Fibroblast of villous mesenchyme (primary cell): ENCODE measurements at places on chromosomes 5 and 9. TPM values are rescaled to one million over a fixed set of nuclear protein-coding genes. Genes with fewer than 3 reads are reported as not detected.
A peak's percentile ranks its signal among the peaks of the same experiment; 100 is the strongest.

GCNT4 gene
- 10.6 and 46.2 TPM in 2 replicates for total RNA-seq

STPG3 gene
- total RNA-seq = not detected in 2 replicates

SLC2A8 gene
- 8.2 and 9.3 TPM in 2 replicates for total RNA-seq

FIBCD1 gene
- total RNA-seq = 4.3 and 19.3 TPM in 2 replicates

FBN2 gene
- total RNA-seq = 81.6 and 137 TPM in 2 replicates

TMEM161B gene
- total RNA-seq = 14.2 and 18.1 TPM in 2 replicates

FBLL1 gene
- 0.32 and 0.43 TPM in 2 replicates for total RNA-seq

SLC25A2 gene
- total RNA-seq = under 0.01 and 0.64 TPM in 2 replicates

- DNase-seq = no peak
Observed at GRCh38 chr9:99634186-99634585, 187.5 kb upstream of the NR4A3 start.

- DNase-seq = peak; percentile 24
Observed at GRCh38 chr9:136249877-136250559, 4.4 kb upstream of the QSOX2 start.

DNA sequence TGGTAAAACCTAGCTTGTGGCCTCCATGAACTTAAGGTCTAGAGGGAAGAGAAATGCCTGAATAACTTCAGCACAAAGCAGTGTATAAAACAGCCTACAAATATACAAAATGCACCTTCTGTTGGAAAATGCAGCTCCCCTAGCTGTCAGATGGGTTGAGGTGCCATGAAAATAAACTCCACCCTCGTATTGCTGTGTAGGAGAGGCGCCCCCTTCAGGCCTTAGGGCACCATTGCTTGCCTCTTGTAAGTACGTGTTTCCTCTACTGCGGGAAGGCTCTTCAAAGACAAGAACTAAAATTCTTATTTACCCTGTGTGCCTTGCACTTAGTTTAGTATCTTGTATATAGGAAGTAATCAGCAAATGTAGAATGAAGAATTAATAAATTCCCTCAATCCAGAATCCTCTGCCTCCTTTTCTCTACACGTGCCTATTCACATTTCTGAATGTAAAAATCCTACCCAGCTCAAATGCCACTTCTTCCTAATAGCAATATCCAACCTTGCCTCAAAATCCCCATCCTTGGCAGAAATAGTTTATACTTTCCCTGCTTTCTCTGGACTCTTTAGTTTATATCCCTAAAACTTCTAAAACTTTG, 393.7 kb upstream of the PDE4D start:
- DNase-seq = peak; percentile 57

DNA sequence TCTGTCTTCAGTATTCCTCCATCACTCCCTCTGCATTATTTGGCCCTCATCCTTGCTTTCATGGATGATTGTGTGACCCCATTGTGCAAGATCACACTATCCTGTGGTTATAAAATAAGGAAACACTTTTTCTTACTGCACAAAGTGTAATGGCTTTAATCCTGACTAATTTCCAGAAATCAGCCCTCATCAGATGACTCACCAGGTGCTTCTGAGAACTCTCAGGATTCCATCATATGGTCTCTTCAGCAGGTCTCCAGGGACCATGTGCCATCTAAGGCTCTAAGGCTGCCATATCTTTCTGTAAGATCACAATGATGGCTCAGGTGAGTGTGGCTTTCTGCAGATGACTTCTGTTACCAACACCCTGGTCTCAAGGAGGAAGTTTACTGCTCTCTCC, 27.3 kb upstream of the FER start:
- no peak for DNase-seq

DNA sequence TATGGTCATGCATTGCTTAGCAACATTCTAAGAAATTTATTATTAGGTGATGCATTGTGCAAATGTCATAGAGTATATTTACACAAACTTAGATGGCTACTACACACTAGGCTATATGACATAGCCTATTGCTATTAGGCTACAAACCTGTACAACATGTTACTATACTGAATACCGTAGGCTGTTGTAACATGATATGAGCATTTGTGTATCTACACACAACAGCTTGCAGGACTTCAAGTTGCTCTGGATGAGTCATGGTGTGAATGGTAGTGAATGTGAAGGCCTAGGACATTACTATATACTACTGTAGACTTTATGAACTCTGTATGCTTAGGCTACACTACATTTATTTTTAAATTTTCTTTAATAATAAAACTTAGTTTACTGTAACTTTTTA, 107.2 kb upstream of the MAMDC2 start:
- peak; percentile 27 for DNase-seq

GRCh38 chr5:134072471-134073210, 41.8 kb upstream of the TCF7 start:
- DNase-seq = no peak

DNA sequence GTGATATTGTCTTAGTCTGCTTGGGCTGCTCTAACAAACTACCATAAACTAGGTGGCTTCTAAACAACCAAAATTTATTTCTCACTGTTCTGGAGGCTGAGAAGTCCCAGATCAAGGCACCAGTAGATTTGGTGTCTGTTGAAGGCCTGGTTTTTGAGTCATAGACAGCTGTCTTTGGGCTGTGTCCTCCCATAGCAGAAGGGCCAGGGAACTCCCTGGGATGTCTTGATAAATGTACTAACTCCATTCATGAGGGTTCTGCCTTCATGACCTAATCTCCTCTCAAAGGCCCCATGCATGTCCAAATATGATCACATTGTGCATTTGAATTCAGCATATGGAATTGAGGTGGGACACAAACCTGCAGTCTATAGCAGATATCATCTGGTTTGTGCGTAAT, 121.2 kb downstream of the CHSY3 start:
- no peak for DNase-seq

- no peak for DNase-seq
Observed at GRCh38 chr9:22829236-22829635, 382.6 kb downstream of the DMRTA1 start.

DNA sequence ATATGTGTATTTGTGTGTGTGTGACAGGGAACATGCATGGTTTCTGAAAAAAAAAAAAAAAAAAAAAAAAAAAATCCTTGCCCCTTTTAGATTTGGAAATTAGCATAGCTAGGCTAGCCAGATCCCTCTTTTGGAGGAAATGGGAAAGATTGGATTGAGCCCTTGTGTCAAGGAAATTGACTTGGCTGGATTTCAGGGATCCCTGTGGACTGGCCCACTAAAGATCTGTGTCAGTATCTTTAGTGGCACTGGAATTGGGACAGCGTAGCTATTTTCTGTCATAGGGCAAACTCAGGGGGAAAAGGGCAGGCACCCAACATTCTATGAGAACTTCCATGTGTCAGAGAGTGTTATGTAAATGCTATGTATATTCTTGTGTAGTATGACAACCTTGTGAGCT, 35.4 kb downstream of the SH3GL2 start:
- no peak for DNase-seq

- no peak for DNase-seq
Observed at GRCh38 chr5:121171834-121172233, 679.8 kb upstream of the FTMT start.

DNA sequence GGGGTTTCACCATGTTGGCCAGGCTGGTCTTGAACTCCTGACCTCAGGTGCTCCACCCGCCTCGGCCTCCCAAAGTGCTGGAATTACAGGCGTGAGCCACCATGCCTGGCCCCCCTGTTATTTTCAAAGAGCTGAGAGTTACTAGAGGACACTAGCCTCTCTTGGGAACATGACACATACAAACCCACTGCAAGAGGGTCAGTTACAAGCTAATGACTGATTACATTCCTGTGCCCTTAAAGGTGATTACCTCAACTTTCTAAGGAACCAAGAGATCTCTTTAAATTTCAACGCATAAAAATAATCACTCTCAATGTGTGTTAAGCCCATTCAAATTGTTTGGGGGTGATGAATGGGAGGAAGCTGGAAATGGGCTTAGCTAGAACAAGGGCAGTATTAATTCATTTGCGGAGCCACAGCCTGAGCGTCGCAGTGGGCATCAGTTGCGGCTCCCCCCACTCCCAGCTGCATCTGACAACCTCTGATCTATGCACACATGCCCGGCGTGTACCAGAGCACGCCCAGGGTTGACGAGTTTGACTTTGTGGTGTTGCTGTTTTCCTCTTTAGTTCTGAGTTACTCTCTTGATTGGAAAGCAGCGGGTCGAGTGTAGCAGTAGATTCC, 146.9 kb downstream of the GOLPH3 start:
- peak; percentile 28 for DNase-seq

DNA sequence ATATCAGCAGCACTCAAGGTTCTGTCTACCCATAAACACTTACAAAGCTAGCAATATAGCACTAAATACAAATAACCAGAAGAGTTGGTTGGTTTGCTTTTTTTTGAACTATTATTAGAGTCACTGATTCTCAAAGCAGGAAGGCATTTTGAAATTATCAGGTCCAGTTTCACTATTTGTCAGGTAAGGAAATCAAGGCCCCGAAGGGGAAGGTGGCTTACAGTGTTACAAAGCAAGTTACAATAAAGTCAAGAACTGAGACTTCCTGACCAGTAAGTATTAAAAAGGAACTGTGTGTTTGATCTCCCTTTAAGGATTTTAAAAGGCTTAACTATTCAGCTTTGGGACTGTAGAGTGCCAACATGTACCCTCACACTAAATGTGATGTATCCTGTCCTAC, 10.8 kb downstream of the C5orf15 start:
- DNase-seq = no peak

DNA sequence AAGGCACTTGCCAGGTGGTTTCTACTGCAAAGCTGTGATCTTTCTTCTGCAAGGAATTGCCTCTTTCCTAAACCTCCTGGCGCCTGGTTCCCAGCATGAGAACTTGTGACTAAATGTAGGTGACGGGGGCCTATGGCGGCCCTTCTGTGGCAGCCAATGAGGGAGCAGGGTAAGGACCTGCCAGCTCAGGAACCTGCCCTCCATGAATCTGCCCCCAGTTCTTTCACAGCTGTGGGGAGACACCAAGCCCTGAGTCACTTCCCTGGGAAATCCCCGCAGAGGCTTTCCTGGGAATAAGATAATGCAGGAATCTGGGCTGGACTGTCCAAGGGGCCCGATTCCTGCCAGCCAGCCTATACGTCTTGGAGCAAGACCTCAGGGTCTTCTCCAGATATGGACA, 56.7 kb upstream of the CTNNA1 start:
- peak; percentile 81 for DNase-seq

DNA sequence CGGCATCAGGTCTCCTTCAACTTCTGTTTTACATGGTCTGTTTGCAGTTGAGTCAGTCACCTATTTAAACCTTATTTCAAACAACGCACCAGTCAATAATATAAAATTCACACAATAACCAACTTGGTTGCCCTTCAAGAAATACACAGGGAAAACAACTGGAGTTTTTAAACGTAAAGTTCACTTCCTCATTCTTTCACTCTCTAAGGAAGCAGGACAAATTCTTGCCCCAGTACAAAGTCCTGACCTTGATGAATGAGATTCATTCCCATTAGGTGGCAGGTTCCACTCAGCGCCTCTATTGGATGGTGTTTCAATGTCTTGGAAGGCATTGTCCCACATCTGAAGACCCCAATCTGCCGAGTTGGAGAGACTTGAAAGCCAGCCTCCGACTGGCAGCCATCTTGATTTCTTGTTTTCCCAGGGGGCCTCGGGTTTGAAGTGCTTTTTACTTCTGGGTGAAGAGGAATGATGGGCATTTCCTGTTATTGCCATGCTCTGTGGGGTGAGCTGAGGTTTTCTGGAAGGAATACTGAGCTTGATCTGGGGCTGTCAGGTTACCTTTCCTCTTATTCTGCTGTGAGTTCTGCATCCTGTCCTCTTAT, 105.0 kb downstream of the ACER2 start:
- no peak for DNase-seq

DNA sequence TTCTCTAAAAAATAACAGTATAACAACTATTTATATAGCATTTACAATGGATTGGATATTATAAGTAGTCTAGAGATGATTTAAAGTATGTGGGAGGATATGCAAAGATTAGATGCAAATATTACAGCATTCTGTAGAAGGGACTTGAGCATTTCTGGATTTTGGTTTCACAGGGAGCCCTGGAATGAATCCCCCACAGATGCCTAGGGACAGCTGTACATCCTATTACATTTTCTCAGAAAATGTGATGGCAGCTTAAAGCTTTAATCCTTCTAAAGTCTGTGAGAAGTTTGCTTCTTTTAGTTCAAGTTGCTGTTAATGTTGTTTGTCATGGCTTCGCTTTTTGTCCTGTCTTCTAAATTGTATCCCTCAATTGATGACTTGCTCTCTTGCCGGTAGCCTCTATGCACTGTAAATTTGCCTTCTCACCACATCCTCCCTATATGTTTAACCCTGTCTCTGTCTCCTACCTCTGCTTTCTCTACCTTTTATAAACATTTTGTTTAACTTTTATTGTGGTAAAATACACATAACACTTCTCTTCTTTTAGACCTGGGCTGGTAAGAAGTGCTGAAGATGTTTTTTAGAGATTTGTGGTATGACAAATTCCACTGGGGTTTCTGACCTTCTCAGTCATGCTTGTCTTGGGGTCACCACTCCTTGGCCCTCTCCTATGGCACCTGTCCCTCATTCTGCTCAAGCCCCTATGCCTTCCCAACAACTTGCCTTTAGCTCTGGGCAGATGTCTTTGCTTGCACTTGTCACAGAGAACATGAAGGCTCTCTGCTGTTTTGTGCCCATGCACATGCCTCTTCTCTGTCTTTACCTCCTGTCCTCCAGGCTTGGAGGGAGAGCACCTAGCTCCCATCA, 37.9 kb downstream of the LNPEP start:
- no peak for DNase-seq

GRCh38 chr5:3344671-3345070, 251.0 kb upstream of the IRX1 start:
- no peak for DNase-seq

DNA sequence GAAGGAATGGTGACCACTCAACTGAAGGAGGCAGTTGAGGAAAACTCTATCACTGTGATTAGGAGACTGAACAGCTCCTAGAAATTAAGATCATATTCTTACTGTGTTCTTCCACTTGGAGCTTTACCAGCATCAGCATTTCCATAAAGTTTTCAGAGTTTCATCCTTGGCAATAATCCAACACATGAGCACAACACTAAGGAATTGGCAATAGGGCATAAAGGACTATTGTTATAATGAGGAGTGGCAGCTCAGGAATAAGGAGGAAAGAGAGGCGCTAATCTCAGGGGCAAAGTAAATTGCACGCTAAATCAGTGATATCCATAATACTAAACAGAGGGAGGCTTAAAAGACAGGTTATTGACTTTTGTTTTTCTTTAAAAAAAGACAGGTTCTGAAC, 338.9 kb downstream of the EFNA5 start:
- DNase-seq = no peak

GRCh38 chr5:145244788-145245187, 590.4 kb downstream of the PRELID2 start:
- DNase-seq = peak; percentile 54

- no peak for DNase-seq
Observed at GRCh38 chr9:79759460-79759859, 187.7 kb downstream of the TLE4 start.

DNA sequence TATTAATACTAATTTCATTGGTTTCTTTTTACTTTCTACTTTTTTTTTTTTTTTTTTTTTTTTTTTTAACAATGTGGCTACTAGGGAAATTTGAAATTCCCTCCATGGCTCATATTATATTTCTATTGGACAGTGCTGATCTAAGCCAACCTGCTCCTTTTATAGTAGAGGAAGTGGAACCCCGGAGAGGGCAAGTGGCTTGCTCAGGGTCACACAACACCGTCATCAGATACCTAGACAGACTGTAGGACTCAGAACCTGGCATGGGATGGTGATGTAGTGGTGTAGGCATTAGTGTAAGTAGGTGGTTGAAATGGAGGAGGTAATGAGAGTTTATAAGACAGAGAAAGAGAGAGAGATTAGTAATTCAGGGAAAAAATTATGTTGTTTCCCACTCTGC, 10.8 kb downstream of the ZNF618 start:
- DNase-seq = no peak
